ENCODE measurements at places on chromosomes 2 and 18.

DNA sequence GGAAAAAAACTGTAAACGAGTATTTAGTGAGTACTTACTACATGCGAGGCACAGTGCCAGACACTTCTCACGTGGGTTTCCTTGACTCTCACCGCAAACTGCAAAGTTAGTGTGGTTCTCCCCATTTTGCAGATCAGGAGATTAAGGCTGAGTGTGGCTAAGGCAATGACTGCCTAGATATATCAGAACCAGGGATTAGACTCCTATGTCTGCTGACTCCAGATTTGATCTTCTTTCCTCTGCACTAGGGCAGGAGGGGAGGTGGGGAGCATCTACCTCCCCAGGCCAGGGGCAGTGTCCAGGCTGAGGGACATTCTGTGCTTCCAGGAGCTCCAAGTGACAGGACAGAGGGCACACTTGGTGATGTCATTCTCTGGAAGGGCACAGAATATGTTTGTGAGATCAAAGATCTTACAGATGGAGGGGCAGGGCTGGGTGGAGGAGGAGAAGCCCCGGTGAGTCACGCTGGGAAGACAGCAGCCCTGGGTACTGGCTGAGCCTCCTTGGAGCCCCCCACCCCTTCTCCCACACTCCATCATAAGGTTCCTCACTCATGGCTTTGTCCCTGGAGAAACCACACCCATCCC lies 92.4 kb downstream of the RHOB start:
- DNase-seq, result no peak

- DNase-seq, result peak; percentile 3
Observed at GRCh38 chr2:172864182-172864581, 128.5 kb downstream of the RAPGEF4 start.

DNA sequence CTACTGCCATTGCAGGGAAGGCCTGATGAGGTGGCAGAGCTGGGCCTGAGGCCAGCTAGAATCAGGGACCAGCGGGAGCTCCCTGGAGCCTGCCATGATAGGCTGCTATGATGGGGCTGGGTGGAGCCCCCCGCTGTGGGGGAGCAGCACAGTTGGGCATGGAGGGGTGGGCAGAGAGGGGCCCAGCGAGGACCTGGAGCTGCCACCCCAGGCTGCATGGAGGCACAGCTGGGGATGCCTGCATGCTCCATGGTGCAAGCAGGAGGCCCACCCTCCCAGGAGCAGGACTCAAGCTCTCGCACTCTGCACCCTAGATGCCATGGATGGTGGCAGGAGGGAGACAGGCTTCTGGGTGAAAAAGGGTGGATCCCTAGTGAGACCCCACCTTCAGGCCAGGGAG lies 17.8 kb upstream of the RPRD1A start:
- DNase-seq, result no peak

GRCh38 chr2:221189431-221190067 lies 382.6 kb downstream of the EPHA4 start:
- no peak for DNase-seq

- DNase-seq, result no peak
Observed at GRCh38 chr18:47175283-47175897, 774 bp downstream of the IER3IP1 start.

DNA sequence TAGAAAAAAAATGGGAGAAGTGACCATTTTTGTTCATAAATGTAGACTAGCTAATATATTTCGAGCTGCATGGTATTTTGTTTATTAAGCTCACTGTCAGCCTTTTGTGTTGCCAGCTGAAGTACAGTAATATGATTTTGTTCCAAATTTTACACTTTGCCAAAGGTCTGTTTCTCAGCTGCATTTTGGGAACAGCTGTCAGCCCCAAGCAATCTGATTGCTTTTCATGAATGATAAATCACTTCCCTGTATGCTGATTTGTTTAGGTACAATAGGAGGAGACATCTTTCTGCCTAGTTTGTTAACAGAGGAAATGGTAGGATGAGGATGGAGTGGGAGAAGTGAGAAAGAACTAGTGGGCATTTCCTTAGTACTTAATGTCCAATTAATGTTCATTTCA lies 79.3 kb downstream of the NABP1 start:
- DNase-seq, result no peak

GRCh38 chr18:73959352-73959751 lies 188.3 kb downstream of the FBXO15 start:
- no peak for DNase-seq

- no peak for DNase-seq
Observed at GRCh38 chr2:225056330-225057073, 14.2 kb upstream of the DOCK10 start.

DNA sequence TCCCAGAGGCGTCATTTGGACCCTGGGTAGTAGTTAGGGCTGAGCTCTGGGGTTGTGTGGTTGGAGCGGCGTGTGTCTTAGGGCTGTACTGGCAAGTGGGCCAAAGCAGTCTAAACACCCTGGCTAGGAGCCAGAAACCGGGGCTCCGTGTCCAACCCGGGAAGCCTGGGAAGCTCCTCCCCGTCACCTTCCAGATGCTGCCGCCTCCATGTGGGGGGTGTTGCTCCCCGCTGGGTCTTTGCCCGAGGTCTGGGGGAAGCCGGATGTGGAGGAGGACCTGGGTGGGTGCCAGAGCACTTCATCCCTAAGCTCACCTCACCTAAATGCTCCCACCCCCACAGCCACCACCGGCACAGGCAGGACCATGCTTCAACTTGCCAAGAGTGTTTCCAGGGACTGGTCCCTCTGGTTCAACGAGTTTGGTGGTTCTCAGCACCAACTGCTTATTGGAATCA lies 25.4 kb downstream of the TET3 start:
- no peak for DNase-seq

- DNase-seq, result peak; percentile 1
Observed at GRCh38 chr2:112480530-112481049, 1.4 kb upstream of the TTL start.

DNA sequence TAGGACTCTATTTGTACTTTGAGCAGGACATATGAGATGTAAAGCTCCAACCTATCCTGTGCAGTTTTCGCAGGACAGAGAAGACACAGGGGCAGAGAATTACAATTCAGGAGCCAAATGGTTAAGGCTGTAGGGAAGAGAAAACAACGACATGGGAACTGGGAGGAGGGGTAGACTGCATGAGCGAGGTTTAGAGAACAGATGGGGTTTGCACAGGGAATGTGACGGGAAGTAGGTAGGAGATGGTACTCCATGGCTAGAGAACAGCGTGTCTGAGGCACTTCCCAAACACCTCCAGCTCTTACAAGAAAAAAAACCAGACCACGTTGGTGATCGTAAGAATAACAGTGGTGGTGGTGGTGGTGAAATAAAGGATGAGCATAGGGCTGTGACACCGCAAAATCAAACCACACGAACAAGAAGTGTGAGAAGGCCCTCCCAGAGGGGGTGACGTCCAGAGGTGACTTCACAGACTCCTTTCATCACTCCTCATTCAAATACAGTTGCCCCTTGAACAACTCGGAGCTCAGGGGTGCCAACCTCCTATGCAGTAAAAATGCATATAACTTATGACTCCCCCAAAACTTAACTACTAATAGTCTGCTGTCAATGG lies 92.7 kb downstream of the FARSB start:
- DNase-seq, result no peak

DNA sequence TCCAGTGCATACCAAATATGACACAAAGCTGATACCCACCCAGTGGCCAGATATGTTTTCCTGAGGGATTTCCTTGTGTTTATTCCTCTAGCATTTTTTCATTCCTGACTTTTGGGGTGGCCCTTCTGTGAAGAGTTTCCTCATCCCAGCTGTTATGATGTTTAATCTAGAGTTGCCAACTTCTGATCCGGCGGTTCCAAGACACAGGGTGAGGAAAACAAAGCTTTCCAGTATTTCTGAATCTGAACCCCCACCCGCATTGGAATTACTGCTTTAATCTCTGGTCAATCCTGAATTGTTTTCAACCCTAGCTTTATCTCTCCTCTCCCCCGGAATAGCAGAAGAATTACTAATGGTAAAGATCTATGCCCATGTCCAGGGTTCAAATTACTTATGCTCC lies 39.2 kb upstream of the PNPT1 start:
- no peak for DNase-seq

- no peak for DNase-seq
Observed at GRCh38 chr2:203983064-203983715, 46.6 kb downstream of the ICOS start.

DNA sequence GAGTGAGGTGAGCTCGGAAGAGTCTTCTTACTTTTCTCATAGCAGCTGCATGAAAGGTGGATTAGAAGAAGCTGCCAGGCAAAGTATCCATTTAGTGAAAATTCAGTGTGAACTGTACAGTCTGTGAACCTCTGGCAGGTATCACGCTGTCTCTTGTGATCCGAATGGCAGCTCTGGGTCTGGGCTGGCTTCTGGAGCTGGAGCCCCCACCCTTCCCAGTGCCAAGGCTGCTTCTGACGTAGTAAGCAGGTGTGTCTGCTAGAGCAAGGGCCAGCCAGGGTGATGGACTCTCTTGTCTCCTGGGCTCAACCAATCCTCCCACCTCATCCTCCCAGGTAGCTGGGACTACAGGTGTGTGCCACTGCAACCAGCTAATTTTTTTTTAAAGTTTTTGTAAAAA lies 14.0 kb upstream of the NTSR2 start:
- no peak for DNase-seq

DNA sequence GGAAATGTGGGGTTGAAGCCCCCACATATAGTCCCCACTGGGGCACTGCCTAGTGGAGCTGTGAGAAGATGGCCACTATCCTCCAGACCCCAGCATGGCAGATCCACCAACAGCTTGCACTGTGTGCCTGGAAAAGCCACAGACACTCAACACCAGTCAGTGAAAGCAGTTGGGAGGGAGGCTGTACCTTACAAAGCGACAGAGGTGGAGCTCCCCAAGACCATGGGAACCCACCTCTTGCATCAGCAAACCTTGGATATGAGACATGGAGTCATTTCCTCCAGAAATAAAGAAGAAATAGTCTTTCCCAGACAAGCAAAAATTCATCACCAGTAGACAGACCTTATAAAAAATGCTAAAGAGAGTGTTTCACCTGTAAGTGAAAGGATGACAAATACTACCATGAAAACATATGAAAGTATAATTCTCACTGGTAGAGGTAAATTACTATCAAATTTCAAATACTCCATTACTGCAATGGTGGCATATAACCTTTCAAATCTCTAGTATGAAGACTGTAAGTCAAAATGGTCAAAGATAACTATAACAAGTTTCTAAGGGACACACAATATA lies 152.6 kb upstream of the EPHA4 start:
- no peak for DNase-seq
